Karpas-422 (cell line): ENCODE measurements at places on chromosomes 7 and 10.
A peak's percentile ranks its signal among the peaks of the same experiment; 100 is the strongest.

- no peak for DNase-seq
Measured at GRCh38 chr10:17891435-17891834, 60.3 kb upstream of the SLC39A12 start.

DNA sequence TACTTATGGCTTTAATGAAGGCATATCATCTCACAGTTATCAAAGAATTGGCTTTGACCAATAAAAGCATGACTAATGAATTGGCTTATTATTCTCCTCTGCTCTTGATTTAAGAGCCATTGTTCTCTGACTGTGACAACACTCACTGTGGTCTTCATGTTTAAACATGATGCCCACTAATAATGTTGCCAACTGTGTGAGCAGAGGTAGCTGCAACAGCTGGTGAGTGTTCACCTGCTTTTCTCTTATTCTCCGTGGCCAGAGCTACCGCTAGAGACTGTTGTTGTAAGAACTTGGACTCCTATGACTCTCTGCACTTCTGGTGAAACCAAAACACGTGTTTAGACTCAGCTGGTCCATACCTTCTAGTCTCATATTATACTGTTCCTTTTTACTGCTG, 335.9 kb downstream of the XPNPEP1 start:
- DNase-seq, result no peak

DNA sequence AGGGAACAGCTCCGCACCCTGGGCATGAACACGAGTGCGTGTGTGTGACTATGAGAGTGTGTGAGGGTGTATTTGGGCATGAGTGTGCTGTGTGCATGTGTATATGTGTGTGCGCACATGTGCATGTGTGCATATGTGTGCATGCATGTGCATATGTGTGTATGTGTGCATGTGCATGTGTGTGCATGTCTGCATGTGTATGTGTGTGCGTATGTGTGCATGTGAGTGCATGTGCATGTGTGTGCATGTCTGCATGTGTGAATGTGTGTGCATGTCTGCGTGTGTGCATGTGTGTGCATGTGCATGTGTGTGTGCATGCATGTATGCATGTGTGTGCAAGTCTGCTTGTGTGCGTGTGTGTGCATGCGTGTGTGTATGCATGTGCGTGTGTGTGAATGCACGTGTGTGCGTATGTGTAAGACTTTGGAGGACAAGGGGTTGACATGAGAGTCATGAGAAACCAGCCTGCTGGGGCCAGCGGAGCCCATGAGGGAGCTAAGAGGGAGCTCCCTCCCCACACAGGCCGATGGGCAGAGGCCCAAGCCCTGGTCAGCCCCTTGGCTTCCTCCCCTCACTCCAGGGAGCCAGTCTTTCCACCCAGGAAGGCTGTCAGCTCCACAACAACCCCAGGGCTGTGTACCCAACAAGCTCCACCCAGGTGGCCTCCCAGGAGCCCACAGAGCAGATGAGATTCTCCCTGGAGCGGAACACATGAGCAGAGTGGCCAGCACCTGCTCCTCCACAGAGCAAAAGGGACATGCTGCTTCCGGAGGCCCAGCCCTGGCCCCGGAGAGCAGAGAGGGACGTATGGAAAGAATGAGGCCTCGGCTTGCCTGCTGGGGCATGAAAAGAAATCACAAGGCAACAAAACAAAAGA, 142.5 kb upstream of the PPP2R2D start:
- DNase-seq, result no peak

GRCh38 chr7:155198901-155199845, 98.5 kb upstream of the INSIG1 start:
- no peak for DNase-seq

- no peak for DNase-seq
Measured at GRCh38 chr7:95688931-95689495, 83.3 kb upstream of the DYNC1I1 start.

DNA sequence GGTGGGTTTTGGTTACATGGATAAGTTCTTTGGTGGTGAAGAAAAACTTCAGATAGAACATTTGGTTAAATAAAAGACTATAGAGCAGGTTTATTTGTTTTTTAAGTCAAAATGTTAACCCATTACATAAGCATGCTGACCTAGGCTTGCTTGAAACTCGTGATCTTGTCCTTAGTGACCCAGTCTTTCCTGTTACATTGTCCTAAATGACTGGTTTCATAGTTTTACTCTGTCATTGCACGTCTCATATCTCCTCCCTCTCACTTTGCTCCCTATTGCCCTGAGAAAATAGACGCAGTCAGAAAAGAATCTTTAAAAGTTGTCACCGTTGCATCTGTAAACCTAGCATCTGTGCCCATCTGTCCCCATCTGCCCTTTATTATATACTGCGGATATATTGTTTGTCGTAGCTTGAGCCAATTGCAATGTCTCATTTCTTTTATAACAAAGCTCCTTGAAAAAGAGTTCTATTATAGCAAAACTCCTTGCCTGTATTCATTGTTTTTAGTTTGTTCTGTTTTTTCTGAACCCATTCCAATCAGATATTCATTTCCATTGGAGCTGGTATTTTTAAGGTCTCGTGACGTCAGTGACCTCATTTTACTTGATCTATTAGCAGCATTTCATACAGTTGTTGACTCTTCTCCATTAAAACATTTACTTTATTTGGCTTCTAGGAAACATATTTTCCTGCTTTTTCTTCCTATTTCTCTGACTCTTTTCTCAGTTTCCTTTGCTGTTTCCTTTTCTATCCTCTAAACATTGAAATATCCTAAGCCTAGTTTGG, 57.3 kb downstream of the HELLS start:
- no peak for DNase-seq

GRCh38 chr10:12711350-12711708, 290.2 kb downstream of the CCDC3 start:
- DNase-seq, result no peak

DNA sequence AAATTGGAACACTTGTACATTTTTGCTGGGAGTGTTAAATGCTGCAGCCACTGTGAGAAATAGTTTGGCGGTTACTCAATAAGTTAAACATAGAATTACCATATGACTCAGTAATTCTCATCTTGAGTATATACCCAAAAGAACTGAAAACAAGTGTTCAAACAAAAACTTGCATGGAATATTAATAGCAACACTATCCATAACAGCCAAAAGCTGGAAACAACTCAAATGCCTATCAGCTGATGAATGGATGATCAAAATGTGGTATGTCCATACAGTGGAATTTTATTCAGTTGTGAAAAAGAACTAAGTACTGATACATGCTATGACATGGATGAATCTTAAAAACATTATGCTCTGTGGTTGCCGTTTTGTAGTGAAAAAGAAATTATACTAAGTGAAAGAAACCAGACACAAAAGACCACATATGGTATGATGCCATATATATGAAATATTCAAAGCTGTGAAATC, 63.0 kb upstream of the SP4 start:
- DNase-seq, result no peak

- no peak for DNase-seq
Measured at GRCh38 chr7:32059289-32060011, 10.8 kb downstream of the PDE1C start.

- no peak for DNase-seq
Measured at GRCh38 chr7:84624927-84625326, 430.3 kb upstream of the SEMA3A start.

DNA sequence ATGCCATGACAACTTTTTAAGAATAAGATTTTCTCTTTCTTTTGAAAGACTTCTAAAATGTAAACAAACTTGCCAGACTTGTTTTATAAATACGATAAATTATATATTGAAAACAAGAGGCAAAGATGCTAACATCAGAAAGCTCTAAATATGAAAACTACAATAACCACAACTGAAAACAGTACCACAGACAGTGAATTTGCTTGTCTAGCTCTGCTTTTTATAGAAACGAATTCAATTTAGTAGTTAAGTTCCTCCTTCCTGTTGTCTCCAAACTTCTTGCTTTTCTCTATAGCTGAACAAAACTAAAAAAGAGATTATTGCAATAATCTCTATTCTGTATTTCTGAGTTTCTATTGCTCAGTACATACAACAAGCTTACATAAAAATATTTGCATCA, 147.4 kb downstream of the CALCR start:
- no peak for DNase-seq

DNA sequence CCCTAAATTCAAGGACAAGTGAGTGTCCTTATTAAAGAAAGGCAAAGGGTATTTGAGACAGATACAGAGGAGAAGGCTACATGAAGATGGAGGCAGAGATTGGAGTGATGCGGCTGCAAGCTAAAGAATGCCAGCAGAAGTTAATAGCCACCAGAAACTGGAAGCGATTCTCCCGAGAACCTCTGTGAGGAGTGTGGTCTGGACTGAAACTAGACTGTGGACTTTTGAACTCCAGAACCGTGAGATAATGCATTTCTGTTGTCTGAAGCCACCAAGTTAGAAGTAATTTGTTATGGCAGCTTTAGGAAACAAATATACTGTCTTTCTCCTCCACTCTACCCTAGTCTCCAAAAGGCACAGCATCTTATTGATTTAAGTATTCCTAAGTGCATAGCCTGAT, 80.3 kb upstream of the CREB5 start:
- no peak for DNase-seq

DNA sequence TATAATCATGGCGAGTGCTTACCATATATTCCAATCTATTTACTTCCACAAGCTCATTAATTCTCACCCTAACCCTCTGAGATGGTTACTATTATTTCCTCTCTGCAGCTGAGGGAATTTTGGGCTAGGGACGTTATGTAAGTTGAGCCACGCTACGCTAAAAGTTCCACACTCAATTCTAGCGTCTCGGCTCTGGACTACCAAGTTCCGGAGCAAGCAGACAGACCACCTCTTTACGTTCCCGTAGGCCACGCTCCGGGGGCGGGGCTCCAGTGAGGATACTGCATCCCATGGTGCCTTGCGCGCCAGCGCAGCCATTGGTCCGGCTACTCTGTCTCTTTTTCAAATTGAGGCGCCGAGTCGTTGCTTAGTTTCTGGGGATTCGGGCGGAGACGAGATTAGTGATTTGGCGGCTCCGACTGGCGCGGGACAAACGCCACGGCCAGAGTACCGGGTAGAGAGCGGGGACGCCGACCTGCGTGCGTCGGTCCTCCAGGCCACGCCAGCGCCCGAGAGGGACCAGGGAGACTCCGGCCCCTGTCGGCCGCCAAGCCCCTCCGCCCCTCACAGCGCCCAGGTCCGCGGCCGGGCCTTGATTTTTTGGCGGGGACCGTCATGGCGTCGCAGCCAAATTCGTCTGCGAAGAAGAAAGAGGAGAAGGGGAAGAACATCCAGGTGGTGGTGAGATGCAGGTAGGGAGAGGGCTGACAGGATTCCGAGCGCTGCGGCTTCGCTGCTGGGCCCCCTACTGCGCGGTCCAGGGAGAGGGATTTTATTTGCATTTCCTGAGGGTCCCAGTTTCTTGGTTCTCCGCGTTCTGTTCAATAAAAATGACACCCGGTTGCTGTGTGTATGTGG, at the start of gene KIF11:
KIF11 (plus strand) TSS at position 370 of the 858 bp plus-strand sequence; CDS start at position 616, 246 bp downstream.
- peak; percentile 96 for DNase-seq
